ENCODE measurements at places on chromosomes 1 and 21. TPM values are rescaled to one million over a fixed set of nuclear protein-coding genes. Genes with fewer than 3 reads are reported as not detected.

DNA sequence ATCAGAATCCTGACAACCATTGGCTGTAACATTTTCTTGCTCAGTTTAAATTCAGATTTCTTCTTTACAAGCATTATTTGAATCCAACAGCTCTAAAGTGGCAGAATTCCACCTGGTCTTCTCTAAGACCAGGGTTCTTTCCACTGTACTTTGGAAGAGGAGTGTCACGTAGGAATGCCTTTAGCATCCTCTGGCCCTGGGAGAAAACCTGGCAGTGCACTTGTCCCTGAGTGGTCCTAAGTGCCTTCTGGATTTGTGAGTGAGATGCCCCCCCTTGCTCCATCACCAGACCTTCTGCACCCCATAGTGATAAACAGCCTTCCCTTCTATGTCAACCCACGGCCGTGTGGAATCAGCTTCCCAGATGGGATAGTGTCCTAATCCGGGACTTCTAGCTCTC, 57.1 kb upstream of the NHLH2 start:
- no peak for DNase-seq

SPRR2E gene
- not detected for polyA plus RNA-seq

TNFRSF8 gene
- 0.97 TPM for polyA plus RNA-seq

DNA sequence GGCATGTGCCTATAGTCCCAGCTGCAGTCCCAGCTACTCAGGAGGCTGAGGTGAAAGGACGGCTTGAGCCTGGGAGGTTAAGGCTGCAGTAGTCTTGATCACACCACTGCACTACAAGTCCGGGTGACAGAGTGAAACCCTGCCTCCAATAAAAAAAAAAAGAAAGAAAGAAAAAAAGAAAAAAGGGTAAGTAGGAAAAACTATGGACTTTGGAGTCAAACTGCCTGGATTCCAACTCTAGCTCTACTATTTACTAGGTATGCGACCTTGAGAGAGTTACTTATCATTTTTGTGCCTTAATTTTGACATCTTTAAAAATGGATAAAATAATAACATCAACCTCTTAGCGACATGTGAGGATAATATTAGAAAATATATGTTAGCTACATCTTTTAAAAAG, 150.8 kb downstream of the SLC45A1 start:
- DNase-seq, result no peak

GRCh38 chr1:2277741-2278488, 49.8 kb downstream of the SKI start:
- no peak for DNase-seq

TP73 gene
- not detected for polyA plus RNA-seq

GRCh38 chr1:245217853-245218608, 63.2 kb downstream of the KIF26B start:
- DNase-seq, result no peak

DNA sequence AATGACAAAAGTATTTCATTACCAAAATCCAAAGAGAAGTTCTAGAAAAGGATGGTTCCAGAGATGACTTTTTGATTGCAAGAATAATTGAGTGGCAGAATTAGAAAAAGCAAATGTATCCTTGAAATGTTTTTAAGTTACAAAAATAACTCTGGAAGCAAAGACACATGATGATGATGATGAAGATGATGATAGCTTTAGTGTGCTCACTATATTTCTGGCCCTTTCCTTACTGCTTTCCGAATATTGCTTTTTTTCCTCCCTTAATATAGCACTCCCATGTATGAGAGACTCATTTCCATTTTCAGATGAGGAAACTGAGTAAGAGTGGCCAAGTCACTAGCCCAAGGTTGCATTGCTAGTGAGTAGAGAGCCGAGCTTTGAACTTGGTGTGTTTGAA, 54.7 kb downstream of the CACHD1 start:
- DNase-seq, result no peak

GRCh38 chr1:203265541-203265940, 36.1 kb upstream of the CHIT1 start:
- no peak for DNase-seq

DNA sequence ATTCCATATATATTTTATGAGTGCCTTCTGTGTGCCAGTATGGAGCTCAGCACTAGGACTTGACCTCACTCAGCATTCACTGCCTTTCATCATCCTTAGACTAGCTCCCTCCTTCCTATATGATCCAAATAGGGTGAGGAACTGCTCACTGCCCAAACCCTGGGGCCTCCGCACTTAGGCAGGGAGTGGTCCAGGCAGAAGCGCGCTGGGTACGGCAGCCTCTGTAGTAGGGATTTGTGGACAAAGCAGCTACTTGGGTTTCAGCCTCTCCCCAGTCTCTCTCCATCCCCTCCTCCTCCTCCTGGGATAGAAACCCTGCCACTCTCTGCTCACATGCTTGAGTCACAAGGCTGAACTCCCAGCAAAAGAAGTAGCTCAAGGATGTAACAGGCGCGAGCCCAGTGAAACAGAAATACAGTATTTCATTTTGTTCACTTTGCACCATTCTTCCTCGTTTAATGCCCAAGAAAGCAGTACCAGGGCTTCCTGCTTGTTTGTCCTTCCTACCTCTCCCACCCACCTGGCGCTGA, 32.9 kb downstream of the PLEKHA6 start:
- no peak for DNase-seq

DNA sequence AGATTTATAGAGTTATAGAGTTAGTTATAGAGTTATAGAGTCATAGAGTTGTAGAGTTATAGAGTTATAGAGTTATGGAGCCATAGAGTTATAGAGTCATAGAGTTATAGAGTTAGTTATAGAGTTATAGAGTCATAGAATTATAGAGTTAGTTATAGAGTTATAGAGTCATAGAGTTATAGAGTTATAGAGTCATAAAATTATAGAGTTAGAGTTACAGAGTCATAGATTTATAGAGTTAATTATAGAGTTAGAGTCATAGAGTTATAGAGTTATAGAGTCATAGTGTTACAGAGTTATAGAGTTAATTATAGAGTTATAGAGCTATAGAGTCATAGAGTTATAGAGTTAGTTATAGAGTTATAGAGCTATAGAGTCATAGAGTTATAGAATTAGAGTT, 32.1 kb downstream of the UBASH3A start:
- no peak for DNase-seq

ECM1 gene
- polyA plus RNA-seq, result 36.4 TPM

GRHL3 gene
- polyA plus RNA-seq, result 0.32 TPM

- DNase-seq, result peak; percentile 50
Measured at GRCh38 chr1:56052041-56052440, 527.3 kb downstream of the PLPP3 start.

KRTAP13-2 gene
- polyA plus RNA-seq, result not detected

DNA sequence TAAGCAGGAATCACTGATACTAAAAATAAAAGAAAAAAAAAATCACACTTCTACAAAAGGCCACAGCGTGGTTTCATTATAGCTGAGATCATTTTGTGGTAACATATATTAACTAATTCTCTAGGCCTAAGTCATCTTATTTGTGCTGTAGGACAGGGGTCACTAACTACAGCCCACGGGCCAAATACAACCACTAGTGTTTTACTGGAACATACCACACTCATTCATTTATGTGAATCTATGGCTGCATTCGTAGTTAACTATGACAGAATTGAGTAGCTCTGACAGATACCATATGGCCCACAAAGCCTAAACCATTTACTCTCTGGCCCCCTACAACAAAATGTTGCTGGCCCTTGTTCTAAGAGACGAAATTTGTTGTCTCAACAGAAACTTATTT, 224.4 kb downstream of the VAV3 start:
- DNase-seq, result no peak

DNA sequence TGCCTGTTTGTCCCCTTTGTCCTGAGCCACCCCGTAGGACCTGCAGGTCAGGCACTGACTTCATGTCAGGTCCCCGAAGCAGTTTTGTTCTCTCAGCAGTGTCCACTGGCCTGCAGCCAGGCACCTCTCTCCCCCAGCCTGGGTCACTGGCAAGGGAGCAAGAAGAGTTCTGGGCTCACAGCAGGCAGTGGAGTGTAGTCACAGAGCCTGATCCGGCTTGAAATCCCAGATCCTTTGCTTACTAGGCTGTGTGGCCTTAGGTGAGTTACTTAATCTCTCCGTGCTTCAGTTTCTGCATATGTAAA, 34.2 kb downstream of the L1TD1 start:
- DNase-seq, result no peak

DNA sequence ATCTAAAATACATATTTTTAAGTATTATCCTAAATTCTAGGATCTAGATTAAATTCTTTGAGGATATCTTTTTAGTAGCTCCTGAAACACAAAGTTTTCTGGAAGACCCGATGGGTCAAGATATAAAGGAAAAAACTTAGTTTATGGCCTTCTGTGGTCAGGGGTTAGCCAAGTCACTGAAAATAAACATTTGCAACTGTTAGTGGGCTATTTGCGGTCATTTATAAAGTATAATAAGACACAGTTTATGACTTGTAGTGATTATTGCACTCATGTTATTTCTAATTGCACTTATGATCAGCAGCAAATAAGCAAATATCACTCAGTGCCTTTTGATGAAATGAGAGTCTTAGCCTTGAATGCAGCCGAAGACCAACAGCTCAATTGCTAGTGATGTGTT, 183.3 kb downstream of the NFIA start:
- no peak for DNase-seq

DNA sequence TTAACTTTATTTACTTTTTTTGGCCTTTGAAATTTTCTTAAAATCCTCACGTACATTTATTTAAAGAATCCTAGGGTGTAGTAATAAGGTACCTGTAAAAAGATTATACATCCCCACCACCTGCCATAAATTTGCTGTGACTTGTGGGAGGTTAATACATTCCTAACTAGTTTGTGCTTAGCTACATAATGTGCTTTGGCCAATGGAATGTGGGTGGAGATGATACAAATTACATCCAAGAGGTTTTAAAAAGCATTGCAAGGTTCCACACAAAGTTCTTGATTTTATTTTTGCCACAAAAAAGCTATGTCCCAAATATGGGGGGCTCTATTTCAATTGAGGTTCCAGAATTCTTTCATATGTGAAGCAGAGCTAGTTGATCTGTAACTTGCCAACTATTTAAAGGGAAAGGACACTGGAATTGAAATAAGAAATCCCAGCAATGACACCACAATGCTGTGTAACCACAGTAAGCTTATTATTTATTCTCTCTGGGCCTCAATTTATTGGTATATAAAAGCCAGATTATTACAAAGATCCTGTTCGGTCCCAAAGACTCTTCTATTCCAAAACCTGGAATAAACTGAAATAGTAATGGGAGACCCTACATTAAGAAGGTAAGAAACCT, 15.7 kb downstream of the ASPM start:
- DNase-seq, result no peak

- no peak for DNase-seq
Measured at GRCh38 chr1:26307363-26307781, 936 bp upstream of the UBXN11 start.

- DNase-seq, result no peak
Measured at GRCh38 chr1:234975122-234975940, 153.3 kb downstream of the TOMM20 start.

- DNase-seq, result no peak
Measured at GRCh38 chr1:181091309-181092040, 3.0 kb downstream of the IER5 start.

- peak; percentile 70 for DNase-seq
Measured at GRCh38 chr1:178344513-178345091, 152.2 kb downstream of the CLEC20A start.

KRTAP10-3 gene
- not detected for polyA plus RNA-seq

GRCh38 chr1:109258481-109259466, 9.4 kb downstream of the CELSR2 start:
- no peak for DNase-seq

CRTC2 gene
- polyA plus RNA-seq, result 28.6 TPM

DNA sequence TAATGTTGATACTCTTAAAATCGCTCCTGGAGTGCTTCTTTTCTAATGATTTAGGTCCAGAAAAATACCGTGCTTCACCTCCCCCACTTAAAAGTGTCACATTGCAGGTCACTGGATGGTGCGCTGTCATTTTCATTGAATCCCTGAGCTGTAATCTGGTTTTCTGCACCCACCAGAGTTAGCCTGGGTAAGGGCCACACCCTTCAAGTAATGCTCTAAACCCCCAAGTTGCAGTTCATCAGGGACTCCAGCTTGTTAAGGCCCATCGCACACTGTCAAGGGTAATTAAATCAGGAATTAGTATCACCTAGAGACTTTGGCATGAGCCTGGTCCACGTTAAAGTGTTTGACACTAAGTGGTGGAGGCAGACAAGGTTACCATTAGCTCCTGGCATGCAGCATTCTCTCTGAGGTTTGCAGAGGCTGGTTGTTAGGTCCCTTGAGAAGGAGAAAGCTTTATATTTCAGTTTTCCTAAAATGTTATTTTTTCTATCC, 34.0 kb downstream of the ASTN1 start:
- peak; percentile 44 for DNase-seq
